Esophagus muscularis mucosa (tissue), 4 donors: ENCODE measurements at places on chromosomes 2 and 18. TPM values are rescaled to one million over a fixed set of nuclear protein-coding genes. Genes with fewer than 3 reads are reported as not detected.

DNA sequence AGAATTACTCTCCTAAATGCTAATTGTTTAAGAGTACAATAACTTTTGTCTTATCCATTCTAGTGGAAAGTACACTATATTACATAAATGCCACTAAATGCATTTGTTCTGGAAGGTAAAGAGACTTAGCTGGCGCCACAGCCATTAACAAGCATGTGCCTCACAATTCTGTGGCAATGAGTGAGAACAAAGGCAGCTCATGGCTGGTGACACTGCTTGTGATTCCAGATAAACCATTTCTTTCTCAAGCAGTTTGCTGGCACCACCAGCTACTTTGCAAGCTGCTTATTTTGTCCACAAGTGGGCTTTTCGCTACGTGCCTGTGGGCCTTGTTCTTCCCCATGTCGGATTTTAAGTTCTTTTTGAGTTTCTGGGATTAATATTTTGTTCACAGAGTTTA is 147.6 kb upstream of the SMAD7 start:
- H3K4me3 ChIP-seq: no peak overlapping the region
- no peaks in the 10 kb centered on the region for H3K27me3 ChIP-seq
- H3K36me3 ChIP-seq: no peaks in the 10 kb centered on the region
- peaks cover 25% of the 10 kb centered on the region for H3K4me1 ChIP-seq
- H3K27ac ChIP-seq: no peak overlapping the region
- no peak for DNase-seq

DNA sequence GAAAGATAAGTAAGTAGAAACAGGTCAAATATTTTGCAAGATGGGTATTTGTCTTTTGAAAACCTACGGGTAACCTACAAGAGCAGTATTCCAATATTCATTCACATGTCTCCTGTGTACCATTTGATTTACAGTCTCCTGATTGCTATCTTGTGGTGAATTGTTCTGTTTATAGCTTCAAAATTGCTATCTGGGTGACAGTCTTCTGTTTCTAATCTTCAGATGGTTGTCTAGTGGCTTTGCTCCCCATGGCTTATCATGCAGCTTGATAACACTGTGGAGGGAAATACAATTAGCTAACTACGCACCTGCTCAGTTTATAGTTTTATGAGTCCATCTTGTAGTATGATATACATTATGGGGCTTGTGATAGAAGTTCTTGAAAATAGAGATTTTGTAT is 816.8 kb downstream of the CPS1 start:
- H3K4me1 ChIP-seq: no peaks in the 10 kb centered on the region
- H3K27ac ChIP-seq: no peak overlapping the region
- H3K4me3 ChIP-seq: no peak overlapping the region
- no peak for DNase-seq
- H3K27me3 ChIP-seq: no peaks in the 10 kb centered on the region

GRCh38 chr18:27363872-27364271 is 178.8 kb upstream of the CHST9 start:
- H3K27me3 ChIP-seq: no peaks in the 10 kb centered on the region
- no peak for DNase-seq
- H3K4me3 ChIP-seq: no peak overlapping the region
- H3K36me3 ChIP-seq: no peaks in the 10 kb centered on the region
- no peaks in the 10 kb centered on the region for H3K4me1 ChIP-seq

DNA sequence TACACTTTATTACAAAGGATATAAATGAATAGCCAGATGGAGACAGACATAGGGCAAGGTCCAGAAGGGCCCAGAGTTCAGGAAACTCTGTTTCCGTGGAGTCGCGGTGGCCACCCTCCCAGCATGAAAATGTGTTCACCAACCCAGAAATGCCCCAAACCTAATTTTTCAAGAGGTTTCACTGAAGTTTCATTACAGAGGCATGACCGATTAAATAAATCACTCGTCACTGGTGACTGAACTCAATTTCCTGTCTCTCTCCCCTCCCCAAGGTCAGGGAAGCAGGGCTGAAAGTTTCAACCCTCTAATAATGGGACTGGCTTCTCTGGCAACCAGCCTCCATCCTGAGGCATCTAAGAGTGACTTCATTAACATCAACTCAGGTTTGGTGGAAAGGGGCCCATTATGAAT is 22.4 kb downstream of the USP40 start:
- H3K4me1 ChIP-seq: no peaks in the 10 kb centered on the region
- no peaks in the 10 kb centered on the region for H3K27me3 ChIP-seq
- peaks cover 70% of the 10 kb centered on the region for H3K36me3 ChIP-seq
- no peak for DNase-seq

GRCh38 chr2:6945087-6945813 is 28.0 kb downstream of the RNF144A start:
- DNase-seq: peak; percentile 57
- H3K4me1 ChIP-seq: peaks cover 10% of the 10 kb centered on the region
- H3K27me3 ChIP-seq: no peaks in the 10 kb centered on the region
- peak overlapping the region; percentile 13 for H3K27ac ChIP-seq
- H3K36me3 ChIP-seq: peaks cover 15% of the 10 kb centered on the region

DNA sequence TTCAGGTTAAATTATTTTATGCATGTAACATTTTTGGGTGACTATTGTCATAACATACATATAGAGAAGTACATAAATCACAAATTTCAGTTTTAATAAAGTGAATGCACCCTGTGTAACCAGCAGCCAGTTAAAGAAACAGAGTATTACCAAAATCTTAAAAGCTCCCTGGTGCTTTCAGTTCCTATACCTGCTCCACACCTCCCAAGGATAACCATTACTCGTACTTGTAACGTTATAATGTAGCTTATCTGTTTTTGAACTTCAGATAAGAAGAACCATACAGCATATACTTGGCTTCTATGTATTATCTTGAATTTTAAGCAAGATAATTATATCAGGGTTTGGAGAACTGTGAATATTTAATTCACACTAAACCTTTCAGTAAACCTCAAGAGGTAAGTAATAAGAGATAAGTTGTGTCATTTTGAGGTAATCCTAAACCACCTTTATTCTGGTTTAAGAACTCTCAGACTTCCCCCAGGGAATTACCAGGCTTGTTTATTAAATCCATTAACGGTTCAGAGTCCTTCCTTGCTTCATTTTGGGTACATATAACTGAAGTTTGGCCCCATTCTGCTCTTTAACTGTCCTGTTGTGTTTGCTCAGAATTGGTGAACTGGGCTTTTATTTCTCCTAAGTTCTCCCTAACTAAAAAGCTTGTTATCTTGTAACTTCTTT is 58.6 kb downstream of the LCLAT1 start:
- no peak overlapping the region for H3K27ac ChIP-seq
- no peaks in the 10 kb centered on the region for H3K36me3 ChIP-seq
- H3K4me1 ChIP-seq: peaks cover 35% of the 10 kb centered on the region
- DNase-seq: no peak

Gene PTPRN
- total RNA-seq: 6.6 TPM

Gene RAB6C
- total RNA-seq: 0.26 TPM

Gene SRD5A2
- total RNA-seq: not detected

Gene SLC4A3
- total RNA-seq: 15.0 TPM

Gene DSC1
- not detected for total RNA-seq
